Stimulated activated CD8-positive, alpha-beta memory T cell treated with anti-CD3 and anti-CD28 coated beads, Interleukin-15, amount 100 ng/mL, for 24 hours (primary cell): ENCODE measurements at places on chromosomes 16 and 17.

GRCh38 chr16:50887500-50888298 is 145.8 kb downstream of the CYLD start:
- no peak for DNase-seq

DNA sequence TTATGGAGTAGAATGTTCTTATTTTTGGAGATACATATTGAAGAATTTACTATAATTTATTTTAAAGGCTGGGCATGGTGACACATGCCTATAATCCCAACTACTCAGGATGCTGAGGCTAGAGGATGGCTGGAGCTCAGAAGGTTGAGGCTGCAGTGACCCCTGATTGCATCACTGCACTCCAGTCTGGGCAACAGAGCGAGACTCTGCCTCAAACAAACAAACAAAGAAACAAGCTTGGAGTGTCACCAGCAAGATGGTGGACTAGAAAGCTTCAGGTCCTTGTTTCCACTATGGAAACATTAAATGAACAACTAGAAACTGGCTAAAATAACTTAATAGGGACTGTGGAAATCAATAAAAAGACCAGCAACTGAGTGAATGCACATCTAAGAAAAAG is 17.9 kb upstream of the GPT2 start:
- DNase-seq = no peak

DNA sequence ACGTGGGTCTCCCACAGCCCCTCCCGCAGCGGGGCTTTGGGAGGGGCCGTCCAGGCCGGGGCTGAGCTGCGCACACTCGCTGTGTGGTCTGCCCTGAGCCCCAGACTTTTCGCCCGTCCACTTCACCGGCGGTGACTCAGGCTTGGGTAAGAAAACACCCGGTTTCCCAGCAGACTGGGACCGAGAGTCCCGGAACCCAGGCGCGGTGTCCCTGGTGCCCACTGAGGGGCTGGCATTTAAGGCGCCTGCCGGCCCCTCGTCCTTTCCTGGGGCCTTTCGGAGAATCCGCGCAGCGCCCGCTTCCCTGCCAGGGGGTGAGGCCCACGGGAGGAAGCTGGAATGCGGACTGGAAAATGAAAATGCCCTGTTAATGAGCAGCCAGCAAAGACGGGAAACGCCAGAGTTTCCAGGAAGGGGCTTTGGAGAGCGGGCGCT is 100.3 kb downstream of the C16orf95 start:
- DNase-seq = no peak

DNA sequence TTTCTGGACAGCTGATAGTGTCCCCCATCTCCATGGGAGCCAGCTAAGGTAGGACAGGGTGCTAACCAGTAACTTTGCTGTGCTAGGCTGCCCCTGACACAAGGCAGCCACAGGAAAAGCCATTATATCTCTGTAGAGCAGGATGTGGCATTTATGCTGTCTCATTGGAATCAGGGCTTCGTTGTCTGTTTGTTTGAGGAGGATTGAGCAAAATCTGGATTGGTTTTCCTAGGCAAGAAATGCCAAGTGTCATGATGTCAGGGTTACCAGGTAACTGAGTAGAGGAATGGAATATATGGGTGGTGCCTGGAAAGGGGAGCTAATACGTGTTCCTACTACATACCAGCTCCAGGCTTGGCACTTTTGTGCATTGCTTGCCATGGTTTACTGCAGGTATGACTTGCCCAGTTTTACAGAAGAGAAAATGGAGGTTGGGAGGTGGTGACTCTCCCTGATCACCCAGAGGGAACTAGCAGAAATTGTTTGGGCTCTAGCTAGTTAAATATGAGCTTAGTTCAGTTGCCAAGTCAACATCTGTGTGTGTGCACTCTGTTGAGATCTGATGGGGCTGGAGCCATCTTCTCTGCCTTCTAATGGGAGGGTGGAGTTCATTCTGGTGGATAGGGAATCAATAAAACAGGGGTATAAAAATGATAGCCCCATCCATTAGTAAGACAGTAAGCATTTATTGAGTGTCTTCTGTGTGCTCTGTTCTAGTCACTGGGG is 33.9 kb downstream of the GNAO1 start:
- DNase-seq = no peak

GRCh38 chr16:85222155-85222863 is 110.0 kb upstream of the CIBAR2 start:
- DNase-seq = no peak

- no peak for DNase-seq
Observed at GRCh38 chr17:36185416-36185815, 9.0 kb upstream of the TBC1D3B start.
